Left renal pelvis (tissue), 4 donors: ENCODE measurements at places on chromosomes 5 and 9. TPM values are rescaled to one million over a fixed set of nuclear protein-coding genes. Genes with fewer than 3 reads are reported as not detected.

GABRB2 gene
- 0.60 TPM for polyA plus RNA-seq

NR5A1 gene
- 0.18 TPM for polyA plus RNA-seq

C7 gene
- 143 TPM for polyA plus RNA-seq

DNA sequence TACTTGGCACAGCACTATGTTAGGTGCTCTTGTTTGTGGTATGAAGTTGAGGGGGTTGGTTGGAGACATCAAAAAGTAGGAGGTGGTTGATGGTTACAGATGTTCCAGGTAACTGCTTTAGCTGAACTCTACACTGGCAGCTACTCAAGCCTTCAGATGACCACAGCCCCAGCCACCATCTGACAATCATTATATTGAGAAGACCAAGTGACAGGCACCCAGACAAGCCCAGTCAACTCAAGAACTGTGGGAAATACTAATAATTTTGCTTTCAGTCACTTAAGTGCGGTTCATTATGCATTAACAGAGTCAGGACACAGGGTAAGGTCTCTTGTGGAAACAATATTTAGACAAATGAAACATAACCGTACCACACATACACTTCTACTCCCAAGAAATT, 38.9 kb upstream of the SLIT3 start:
- no peak for DNase-seq

GRCh38 chr5:38648703-38649291, 92.4 kb upstream of the LIFR start:
- DNase-seq = no peak

SH2D3C gene
- polyA plus RNA-seq = 14.4 TPM

DNA sequence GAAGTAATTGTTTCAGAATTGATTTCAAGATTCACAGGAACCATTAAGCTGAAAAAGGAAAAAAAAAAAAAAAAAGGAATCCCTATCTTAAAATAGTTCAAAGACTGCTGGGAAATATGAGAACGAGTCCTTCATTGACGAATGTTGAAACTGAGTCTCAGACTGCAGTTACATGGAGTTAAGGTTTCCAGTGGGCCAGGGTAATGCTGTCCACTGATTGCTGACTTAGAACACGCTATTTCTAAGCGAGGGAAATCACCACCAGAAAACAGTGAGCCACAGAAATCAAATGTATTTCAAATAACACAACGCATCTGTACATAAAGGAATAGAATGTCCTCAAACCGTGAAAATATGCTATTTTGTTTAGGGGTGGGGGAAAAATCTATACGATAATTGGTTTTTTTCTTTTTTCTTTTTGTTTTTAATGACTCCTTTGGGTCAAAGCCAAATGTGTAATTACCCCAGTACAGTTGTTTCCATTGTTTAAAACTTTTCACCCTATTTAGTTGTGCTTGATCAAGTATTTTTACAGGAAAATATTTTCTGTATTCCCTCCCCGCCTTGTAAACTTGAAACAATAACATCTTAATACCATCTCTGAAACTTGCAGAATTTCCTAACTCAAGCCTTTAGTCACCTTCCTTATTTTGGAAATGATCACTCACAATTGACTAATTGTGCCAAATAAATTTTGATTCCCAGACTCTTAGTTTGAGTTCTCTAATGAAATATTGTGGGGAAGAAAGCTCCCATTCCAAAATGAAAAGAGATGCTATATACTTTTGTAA, 208.3 kb downstream of the MCTP1 start:
- no peak for DNase-seq

DNA sequence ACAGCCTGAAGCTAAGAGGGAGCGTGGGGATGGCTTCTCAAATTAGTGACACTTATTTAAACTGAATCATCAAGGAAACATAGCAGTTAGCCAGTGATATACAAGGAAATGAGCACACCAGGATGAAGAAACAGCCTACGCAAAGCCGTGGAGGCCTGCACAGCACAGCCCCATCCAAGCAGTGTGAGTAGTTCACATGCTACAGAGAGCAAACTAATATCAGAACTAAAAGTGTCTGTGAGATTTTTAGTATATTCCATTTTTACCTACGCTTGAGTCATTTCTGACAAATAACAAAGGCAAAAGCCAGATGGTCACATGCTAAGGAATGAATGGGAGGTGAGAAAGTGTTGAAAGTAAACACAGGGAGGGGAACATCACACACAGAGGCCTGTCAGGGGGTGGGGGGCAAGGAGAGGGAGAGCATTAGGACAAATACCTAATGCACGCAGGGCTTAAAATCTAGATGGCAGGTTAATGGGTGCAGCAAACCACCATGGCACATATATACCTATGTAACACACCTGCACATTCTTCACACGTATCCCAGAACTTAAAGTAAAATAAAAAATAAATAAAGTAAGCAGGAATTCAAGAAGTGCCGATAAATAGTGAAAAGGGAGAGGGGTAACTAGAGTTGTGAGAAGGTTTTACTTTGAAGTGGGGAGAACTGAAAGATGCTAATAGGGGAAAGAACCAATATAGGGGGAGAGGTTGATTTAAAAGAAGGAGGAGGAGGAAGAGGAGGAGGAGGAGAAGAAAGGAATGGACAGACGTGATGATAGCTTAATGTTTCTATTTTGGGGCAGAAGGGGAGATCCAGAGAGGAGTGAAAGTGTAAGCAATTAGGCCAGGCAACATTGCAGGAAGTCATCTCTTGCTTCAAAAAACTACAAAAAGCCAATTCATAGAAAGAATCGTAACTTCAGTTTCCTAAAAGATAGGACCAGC, 100.9 kb upstream of the PTGER4 start:
- DNase-seq = no peak

- no peak for DNase-seq
Measured at GRCh38 chr9:79346350-79347020, 225.3 kb upstream of the TLE4 start.
